ENCODE measurements at places on chromosomes 16 and 17.
A peak's percentile ranks its signal among the peaks of the same experiment; 100 is the strongest.

- DNase-seq: no peak
Observed at GRCh38 chr17:59154292-59154720, 680 bp downstream of the SKA2 start.

DNA sequence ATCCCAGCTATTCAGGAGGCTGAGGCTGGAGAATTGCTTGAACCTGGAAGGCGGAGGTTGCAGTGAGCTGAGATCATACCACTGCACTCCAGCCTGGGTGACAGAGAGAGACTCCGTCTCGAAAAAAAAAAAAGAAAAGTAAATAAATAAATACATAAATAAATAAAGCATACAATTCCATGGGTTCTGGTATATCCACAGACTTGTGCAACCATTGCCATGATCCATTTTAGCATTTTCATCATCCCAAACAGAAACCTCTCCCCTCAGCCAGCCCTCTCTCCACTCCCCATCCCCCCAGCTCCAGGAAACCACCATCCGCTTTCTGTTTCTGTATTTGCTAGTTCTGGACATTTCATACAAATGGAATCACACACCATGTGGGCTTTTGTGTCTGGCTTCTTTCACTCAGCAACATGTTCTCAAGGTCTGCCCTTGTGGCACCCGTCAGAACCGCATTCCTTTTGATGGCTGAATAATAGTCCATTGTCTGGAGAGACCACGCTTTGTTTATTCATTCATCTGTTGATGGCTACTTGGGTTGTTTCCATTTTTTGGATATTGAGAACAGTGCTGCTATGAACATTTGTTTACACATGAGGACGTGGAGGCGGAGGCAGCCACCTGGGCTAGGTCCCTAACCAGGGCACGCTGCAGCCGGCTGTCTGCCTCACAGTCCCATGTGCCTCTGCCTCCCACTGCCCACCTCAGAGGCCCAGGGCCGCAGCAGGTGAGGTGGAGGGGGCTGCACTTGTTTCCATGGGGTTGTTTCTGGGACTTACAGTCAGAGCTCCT lies 76.2 kb downstream of the NT5M start:
- DNase-seq: no peak

DNA sequence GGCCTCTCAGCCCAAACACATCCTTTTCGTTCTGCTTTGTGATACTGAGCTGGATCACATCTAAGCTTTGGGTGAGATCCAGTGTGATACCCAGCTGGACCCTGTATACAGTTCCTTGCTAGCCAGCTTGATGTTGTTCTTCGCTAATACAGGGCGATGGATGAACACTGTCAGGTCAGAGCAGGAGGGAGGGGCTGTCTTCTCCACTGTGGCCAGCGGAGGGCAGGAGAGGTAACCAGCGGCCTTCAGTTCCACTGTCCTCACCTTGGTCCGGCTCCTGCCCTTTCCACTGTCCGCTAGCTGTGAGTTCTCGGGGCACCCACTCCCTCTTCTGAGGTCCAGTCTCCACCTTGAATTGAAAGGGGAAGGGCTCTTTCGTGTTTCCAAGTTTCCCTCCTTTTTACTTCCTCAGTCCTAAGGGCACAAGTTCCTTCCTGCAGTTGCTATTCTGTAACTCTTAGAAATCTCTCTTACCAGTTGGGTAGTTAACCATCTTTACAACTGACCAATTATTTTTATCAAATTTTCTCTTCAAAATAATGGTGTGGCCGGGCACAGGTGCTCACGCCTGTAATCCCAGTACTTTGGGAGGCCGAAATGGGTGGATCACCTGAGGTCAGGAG lies 3.0 kb upstream of the ZNF213 start:
- DNase-seq: peak; percentile 43

DNA sequence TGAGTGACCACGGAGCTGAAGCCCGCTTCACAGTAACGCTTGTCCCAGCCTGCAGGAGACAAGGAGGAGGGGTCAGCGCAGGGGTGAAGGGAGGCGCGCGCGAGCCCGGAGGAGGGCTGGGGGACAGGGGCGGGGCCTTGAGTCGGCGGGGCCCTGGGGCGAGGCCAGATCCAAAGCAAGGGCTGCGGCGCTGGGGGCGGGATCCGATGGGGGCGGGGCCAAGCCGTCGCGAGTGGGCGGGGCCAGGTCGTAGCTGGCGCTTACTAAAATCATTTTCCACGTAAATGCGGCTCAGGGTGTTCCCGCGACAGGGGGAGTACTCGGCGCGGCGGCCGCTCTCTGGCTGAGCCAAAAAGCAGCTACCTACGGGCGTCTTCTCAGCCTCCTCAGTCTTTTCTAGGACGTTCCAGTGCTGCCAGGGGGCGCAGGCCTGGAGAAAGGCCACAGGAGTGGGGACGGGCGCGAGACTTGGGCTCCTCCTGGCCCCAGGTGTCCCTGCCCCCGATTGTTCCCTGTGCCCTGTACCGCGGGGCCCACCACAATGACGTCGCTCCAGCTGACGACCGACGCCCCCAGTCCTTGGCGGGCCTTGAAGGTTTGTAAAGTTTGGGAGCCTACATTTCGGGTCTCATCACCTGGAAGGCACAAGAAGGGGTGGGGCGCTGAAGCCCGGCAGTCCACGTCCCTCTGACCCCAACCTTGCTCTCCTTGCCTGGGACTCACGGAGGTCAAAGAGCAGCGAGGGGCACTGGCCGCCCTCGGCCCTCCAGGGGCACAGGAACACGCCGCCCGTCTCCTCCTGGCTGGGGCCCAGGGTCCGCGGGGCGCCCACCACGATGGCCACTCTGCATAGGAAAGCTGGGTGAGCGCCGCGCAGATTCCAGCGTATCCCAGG lies 3.9 kb downstream of the ITGA2B start:
- DNase-seq: peak; percentile 89

- peak; percentile 52 for DNase-seq
Observed at GRCh38 chr17:78484271-78485246, 92.6 kb downstream of the DNAH17 start.

- no peak for DNase-seq
Observed at GRCh38 chr17:76233588-76234353, 6.5 kb downstream of the RNF157 start.

DNA sequence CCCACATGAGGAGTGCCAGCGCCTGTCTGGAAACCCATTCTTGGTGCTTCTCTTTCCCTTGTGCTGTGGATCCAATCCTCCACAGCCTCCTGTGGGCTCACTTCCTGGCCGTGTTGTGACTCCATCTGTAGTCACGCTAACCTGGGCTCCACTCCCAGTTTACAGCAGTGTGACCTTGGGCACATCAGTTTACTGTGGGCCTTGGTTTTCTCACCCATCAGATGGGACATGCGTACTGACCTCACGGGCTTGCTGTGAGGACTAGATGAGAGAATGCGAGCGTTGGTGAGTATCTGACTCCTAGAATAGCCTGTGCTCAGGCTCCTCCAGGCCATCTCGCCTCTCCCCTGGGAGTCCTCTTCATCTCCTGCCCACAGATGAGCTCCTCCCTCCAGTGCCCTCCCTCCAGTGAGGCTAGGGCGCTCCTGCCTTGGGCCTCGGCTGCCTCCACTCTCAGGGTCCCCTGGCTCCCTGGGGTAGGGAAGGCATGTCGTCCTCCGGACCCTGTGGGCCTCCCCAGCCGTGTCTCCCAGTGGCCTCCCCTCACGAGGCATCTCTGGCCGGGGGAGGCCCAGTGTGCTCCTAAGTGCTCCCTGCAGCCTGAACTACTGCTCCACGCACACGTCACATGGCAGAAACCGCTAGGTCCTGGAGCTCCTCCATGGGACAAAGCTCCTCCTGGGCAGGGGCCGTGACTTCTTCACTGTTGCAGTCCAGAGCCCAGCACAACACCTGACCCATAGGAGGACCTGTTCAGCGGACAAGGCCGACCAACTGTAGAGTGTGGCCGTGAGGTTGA lies 5.2 kb upstream of the FOXJ1 start:
- DNase-seq: no peak

GRCh38 chr16:88685156-88686061 lies 898 bp downstream of the SNAI3 start:
- peak; percentile 62 for DNase-seq

DNA sequence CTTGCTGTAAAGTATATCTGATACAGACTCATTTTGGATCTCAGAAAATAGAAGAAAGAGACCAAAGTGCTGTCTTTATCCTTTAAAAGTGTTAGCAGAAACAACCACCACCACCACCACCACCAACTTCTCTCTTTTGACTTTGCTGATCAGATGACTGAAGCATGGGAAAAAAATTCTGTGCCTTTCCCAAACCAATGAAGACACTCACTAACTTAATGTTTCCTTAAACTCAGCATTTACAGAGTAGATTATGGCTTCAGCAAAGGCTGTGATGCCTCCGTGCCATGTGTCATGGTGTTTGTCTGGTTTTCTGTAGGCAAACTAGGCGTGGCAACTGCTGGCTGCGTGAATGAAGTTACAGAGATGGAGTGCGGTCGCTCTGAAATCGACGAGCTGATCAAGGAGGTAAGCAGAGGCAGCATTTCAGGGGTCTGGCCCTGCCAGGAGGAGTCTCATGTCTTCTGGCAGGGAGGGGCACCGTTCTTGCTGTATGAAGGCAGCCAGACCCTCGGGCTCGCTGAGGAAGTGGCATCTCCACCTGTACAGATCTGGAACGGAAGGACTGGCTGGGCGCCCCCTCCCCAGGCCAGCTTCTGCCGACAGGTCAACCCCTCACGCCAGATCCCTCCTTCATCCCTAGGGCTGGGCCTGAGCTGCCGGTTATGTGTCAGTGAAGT lies 12.4 kb downstream of the IRF8 start:
- DNase-seq: no peak

DNA sequence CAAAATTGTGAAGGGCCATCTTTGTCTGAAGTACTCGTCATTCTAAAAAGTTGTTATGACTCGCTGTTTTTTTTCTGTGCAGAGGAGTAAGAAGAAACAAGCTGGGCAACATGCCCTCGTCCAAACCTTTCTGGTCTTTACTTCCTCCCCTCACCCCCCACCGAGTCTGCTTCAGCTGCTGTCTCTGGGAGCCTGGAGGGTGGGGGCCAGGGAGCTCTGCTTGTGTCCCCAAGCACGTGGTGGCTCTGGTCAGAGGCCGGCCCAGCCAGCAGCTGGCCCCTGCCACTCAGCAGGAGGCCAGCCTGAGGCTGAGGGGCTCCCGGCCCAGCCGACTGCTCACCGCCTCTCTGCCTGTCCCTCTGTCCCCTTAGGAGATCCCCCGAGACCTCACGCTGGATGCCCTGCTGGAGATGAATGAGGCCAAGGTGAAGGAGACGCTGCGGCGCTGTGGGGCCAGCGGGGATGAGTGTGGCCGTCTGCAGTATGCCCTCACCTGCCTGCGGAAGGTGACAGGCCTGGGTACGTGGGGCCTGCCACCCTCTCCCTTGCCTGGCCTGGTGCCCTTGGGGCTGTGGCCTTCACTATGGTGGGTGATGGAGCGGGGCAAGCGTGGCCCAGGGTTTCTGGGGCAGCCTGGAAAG lies 53.7 kb upstream of the LGALS9 start:
- no peak for DNase-seq

DNA sequence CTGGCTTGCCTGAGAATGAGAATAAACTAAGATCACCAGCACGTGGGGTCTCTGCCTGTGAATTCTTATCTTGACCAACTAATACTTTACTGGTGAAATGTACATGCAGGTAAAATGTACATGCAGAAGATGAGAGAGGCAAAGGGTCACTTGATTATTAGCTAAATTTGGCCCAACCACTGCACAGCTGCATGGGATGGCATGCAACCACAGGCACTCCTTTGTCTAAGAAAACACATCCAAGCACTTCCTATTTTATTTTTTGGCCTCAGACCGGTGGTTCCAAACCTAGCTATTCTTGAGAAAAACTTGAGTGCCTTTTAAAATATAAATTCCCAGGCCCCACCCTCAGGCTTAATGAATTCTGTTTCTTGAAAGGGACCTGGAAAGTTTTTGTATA lies 77.9 kb downstream of the SYCE1L start:
- no peak for DNase-seq

- DNase-seq: no peak
Observed at GRCh38 chr17:82678265-82678891, 20.1 kb downstream of the RAB40B start.

GRCh38 chr17:34220752-34221395 lies 34.2 kb upstream of the CCL2 start:
- DNase-seq: peak; percentile 11

- DNase-seq: no peak
Observed at GRCh38 chr16:85137323-85138072, 25.2 kb upstream of the CIBAR2 start.

GRCh38 chr17:78126895-78127238 lies 1.7 kb downstream of the TMC6 start:
- DNase-seq: no peak

DNA sequence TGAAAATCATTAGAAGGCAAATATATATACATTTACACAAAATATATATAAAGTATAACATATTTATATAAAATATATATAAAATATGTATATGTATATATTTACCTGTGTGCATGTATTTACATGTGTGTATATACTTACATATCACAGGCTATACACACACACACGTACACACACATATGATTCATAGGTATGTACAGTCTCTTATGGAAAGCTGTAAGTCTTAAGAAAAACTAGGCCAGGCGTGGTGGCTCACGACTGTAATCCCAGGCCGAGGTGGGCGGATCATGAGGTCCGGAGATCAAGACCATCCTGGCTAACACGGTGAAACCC lies 14.7 kb downstream of the TOM1L2 start:
- DNase-seq: no peak

Measured in CD4-positive, alpha-beta T cell treated with Interferon alpha-2 for 1 hour (primary cell).